ENCODE measurements at places on chromosomes 12 and 14.

- DNase-seq: no peak
These were observed 180.3 kb downstream of the IPO8 start for GRCh38 chr12:30515351-30515750.

DNA sequence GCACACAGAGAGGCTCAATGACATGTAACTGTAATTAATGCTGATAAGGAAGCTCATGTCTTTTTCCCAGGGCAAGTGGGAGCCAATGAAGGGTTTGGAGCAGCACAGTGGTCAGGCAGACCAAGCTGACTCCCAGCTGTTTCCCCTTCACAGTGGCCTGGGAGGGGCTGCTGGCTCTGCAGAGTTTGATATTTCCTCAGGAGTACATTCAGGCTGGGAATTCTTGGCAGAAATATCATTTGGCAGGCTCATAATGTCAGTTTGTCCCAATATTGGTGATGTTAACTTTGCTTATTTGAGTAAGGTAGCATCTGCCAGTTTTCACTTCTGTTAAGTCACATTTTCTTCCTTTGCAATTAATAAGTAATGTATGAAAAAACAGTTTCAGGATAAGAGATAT, 247.0 kb downstream of the EMP1 start:
- DNase-seq: no peak

GRCh38 chr14:58716706-58717105, 78.9 kb downstream of the DACT1 start:
- no peak for DNase-seq

DNA sequence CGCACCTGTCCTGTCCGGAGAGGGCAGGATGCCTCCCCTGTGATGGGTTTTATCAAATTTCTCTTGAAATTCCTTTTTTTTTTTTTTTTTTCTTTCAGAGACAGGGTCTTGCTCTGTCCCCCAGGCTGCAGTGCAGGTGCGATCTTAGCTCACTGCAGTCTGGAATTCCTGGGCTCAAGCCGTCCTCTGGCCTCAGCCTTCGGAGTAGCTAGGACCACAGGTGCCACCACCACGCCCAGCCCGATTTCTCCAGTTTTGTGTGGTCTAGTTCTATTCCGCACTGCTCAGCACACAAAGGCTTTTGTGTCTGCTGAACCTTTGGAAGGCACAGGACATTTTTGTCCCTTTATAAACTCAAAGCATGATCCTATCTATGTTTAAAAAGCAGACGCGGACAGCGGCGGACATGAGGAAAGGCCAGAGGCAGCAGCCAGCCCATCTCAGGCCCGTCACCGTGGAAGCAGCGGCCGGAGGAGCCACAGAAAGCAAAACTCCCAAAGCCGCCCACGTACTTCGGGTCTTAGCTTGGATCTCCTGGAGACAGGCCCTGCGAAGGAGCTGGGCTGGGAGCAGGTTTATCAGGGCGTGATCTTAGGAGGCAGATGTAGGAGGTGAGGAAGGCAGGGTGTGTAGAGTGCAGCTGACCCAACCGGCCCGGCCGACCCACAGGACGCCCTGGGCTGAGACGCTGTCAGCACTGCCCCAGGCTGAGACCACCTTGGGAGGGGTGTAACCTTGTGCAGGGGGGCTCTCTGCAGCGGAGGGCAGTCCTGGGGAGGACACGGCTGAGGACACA, 30.9 kb upstream of the FBRSL1 start:
- no peak for DNase-seq

DNA sequence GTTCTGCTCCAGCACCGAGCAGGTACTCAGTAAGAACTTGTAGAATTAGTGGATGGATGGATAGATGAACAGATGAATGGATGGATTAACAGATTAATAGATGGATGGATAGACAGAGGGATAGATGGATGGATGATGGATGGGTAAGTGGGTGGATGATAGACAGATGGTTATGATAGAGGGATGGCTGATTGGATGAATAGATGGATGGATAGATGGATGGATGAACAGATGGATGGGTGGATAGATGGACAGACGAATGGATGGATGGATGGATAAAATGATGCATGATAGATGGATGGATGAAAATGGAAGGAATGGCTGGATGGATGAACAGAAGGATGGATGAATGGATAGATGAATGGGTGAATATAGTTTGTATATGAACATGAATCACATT, 8.0 kb upstream of the MAP1LC3B2 start:
- DNase-seq: no peak

GRCh38 chr12:121537814-121538698, 42.8 kb downstream of the KDM2B start:
- no peak for DNase-seq

All from coronary artery (tissue), 2 donors.